Occipital lobe (tissue), 3 donors: ENCODE measurements at places on chromosomes 12 and 14.

DNA sequence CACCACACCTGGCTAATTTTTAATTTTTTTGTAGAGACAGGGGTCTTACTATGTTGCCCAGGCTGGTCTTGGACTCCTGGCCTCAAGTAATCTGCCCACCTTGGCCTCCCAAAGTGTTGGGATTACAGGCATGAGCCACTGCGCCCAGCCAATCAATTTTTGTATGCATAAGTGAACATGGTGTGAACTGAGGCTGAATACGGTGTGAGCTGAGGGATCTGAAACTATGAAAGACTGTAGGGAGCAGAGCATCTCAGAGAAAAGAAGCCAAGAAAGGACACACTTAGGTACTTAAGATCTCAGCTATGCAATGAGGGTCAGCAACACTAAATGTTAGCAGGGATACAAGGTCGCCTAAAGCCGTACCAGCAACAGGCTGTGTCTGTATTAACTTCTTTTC, 54.1 kb downstream of the KSR2 start:
- DNase-seq, result no peak

DNA sequence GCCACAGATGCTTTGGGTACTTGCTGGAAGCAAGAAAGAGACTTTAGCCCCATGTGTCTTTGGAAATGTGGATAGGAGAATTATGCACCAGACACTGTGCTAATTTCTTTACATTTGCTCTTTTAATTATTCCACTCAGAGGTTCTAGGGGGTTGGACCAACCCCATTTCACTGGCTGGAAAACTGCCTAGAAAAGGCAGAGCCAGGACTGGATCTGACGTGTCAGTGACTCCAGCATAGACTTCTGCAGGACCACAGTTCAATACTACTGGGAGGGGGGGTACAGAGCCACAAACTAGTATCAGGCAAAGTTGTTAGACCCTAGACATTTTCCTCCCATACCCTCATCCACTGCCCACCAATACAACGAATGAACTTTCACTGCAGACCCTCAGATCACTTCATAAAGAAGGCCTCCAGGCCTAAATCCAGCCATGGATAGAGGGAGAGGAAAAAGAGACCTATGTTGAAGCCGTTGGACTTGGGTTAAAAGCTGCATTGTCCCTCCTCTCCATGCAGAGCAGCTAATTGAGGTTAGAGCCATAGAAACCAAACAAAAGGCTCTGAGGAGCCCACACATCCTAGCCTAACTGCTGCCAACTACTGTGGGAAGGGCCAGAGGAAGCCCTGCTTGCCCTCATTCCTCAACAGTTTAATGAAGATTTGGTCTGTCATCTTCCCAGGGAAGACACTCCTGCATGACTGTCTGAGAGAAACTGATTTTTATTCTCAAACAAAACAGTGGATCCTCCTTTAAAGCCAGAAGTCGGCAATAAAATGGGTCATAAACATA, 68.7 kb downstream of the STON2 start:
- no peak for DNase-seq

- no peak for DNase-seq
These were observed 667 bp upstream of the ITFG2 start for GRCh38 chr12:2811801-2812200.

DNA sequence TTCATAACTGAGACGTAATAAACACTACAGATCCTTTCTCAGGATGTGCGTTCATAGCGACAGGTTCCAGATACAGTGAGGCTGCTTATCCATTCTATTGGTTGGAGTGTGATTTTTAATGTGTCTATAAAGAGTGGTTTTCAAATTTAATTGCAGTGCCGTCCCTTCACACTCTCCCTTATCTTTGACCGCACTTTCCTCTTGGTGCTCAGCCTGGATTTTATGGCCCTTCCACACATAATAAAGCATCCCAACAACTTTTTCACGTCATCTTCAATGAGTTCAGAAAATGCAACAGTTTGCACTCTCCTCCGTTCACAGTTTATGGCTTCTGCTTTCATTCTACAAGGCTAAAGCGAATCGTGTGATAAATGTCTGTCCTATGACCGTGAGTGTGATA, 1209.9 kb downstream of the BCL11B start:
- no peak for DNase-seq

DNA sequence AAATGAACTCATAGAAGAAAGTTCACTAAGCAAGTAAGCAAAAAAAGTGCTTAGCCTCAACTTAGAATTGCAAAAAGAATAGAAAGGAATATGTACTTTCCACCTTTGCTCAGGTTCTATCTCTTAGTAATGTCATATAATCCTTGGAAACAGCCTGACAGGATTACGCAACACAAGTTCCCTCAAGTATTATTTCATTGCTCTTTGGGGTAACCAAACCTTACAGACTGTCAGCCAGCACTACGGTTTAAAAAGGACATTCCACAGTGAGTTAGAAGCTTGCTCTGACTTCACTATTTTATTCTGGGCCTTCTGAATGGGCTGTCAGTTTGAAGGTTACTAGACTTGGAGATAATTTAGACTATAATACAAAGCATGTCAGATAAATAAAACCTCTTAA, 264.0 kb downstream of the ATXN7L3B start:
- no peak for DNase-seq
